COLO829 (cell line): ENCODE measurements at places on chromosomes 2 and 18.

- no peak for DNase-seq
These were observed 7.6 kb downstream of the ANKRD62 start for GRCh38 chr18:12101266-12101665.

- DNase-seq: no peak
These were observed 236.9 kb downstream of the BCL11A start for GRCh38 chr2:60316381-60317033.

DNA sequence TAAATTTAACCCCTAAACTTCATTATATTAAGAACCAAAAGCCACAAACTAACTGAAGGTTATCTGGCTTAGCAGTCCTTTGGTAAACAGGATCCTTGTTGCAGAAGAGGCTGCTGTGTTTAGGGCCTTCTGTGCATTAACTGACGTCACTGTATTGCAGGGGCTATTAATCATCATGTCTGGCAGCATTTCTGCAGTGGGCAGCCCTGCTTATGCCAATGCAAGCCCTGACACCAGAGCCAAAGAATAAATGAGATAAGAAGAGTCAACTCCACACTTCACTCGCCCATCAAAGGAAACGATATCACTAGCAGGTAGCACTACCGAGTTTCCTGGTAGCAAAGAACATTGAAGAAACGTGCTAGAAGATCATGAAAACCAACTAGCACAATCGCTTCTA lies 110.6 kb downstream of the PLEKHM3 start:
- no peak for DNase-seq

DNA sequence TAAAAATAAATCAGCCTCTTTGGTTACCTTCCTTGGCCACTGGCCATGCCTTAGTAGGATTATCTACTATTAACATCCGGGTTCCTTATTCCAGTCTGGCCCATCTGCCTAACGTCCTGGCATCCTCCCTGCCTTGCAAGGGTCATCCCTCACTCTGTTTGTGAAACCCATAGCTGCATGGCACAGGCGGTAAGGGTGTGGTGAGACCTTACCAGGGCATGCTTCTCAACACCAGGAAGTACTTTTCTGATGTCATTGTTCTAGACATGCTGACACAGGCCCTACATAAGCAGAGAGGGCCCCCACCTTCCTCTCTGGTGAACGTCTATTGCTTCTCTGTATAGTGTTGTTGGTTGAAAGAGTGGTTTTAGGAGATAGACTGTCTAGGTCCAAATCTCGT lies 296.8 kb upstream of the SPRED2 start:
- DNase-seq: no peak

GRCh38 chr2:170215021-170215420 lies 37.1 kb downstream of the MYO3B start:
- DNase-seq: no peak

DNA sequence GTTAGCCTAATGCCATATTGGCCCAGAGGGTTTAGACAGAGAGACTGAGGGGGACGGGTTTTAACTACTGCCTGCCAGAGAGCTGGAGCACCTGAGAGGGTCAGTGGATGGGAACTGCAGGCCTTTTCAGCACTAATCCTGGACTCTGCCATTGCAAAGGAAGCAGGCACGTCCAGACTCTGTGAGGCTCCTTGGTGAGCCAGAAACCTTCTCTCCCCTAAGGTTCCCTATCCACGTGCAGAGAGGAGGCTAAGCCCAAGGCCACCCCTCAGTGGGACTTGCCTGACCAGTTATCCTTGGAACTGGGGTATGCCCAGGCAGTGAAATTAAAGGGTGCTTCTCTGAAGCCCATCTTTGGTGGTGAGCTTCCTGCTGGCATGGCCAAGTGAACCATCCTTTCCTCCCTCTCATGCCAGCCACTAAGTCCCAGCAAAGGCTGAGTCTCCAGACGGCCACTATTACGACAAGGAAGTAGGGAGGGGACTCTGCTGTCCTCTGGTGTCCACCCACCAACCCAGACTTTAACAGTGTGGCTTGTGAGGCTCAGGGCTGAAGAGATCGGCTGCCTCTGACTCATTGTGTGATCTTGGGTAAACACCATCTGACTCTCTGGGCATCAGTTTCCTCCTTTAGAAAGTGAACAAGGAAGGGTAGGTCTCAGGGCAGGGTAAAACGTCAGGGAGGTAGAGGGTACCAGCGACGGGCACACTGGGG lies 3.9 kb upstream of the MLPH start:
- DNase-seq: no peak

GRCh38 chr2:85524336-85524908 lies 14.5 kb upstream of the MAT2A start:
- no peak for DNase-seq

- DNase-seq: no peak
These were observed 1306.7 kb upstream of the CELF4 start for GRCh38 chr18:38872342-38872741.

DNA sequence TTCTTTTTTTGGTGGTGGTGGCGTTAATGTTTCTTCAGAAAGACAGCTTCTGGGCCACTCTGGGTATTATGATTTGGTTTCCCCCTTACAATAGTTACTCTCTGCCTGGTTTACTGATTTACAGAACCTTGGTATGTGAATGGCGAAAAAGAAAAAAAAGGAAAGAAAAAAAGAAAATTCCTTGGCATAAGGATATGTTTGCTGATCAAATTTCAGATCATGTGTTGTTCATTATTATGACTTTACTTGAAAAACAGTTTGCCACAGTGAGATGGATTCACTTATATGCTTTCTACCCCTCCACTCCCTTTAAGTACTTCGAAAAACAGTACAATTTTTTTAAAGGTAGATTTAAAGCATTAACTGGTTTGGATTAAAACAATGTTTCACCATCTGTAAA lies 21.0 kb downstream of the BCL11A start:
- DNase-seq: no peak

DNA sequence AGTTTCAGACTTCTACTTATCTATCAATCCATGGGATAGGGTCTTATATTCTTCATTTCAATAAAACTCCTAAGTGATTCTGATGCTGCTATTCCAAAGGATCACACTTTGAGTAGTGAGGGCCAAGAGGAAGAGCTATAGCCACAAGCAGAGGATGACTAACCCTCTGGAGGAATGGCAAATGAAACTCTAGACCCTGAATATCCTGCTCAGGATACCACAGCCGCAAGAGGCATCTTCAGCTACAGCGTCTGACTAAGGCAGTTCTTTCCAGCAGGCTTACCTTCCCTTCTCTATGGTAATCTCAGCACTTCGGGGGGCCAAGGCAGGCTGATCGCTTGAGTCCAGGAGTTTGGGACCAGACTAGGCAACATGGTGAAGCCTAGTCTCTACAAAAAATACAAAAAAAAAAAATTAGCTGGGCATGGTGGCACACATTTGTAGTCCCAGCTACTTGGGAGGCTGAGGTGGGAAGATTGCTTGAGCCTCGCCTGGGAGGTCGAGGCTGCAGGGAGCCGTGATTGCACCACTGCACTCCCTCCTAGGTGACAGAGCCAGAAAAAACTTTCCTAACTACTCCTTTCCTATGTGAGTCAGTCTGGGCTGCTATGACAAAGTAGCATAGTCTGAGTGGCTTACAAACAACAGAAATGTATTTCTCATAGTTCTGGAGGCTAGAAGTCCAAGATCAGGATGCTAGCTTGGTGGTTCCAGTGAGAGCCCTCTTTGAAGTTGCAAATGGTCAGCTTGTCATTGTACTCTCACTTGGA lies 371.9 kb downstream of the IRS1 start:
- no peak for DNase-seq

GRCh38 chr2:174788291-174788929 lies 24.1 kb upstream of the CHRNA1 start:
- DNase-seq: peak; percentile 36

DNA sequence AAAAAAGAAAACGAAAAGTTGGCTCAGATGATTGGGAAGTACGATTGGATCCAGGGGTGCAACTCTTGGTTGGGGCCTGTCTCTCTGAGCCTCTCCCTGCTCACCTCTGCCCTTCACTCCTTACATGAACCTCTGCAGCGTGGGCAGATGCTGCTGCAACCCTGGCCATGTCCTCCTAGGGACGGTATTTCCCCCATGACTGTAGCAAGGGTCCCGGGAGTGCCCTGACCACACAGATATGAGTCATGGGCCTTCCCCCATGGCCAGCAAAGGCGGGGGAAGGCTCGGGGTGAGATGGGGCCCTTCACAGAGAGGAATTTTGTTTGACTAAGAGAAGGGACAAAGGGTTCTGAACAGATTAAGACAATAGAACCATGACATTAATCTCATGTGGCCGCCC lies 129.0 kb downstream of the NCK2 start:
- DNase-seq: peak; percentile 31

DNA sequence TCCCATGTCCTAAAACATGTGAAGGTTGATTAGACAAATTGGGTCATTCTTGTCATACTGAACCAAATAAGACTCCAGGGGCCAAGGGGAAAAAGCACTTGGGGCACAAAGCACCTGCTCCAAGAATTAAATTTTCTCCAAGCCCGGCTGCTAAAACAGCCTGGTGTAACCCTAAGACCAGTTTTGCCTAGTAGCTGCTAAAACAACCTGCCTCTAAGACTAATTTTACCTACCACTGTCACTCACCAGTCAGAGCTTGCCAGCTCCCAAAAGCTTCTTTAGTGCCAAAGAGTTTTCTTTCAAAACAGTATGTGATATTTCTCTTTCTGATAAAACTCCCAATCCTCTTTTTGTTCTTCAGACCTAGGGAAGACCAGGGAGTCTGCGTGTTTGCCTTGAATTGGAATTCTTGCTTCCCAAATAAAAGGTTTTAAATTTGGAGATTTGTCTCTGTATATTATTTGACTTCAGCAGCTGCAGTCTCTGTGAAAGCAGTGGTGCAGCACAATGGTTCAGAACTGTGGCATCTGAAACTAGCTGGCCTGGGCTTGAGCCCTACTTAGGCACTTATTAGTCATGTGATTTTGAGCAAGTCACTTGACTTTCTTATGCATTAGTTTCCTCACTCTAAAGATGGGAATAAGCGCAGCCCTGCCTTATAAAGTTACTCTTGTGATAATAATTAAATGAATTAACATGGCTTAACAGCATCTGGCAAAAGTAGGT lies 16.2 kb upstream of the APOB start:
- no peak for DNase-seq

DNA sequence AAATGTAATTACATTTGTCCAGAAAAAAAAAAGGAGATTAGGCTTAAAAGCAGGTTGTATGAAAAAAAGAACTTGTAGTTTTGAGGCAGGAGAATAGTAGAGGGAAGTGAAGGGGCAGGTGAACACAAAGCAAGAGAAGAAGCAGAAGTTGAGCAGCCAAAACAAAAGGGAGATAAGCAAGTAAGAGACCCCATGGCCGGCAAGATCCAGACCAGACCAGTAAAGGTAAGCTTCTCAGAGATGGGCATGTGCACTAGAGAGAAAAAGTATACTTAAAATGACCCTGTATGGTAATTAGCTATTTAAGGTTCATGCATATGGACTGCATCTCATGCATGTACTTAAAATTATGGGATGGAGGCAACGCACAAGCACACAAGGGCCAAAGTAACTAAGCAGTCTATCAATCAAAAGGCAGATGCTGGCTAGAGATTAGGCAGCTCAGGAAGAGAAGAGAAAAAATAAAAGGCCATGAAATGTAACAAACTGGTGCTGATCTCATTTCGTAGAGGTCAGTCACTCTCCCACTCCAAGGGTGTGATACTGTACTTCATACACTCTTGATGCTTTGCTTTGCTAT lies 9.7 kb downstream of the SIGLEC15 start:
- no peak for DNase-seq

GRCh38 chr18:48942554-48943261 lies 8.1 kb downstream of the SMAD7 start:
- peak; percentile 84 for DNase-seq

DNA sequence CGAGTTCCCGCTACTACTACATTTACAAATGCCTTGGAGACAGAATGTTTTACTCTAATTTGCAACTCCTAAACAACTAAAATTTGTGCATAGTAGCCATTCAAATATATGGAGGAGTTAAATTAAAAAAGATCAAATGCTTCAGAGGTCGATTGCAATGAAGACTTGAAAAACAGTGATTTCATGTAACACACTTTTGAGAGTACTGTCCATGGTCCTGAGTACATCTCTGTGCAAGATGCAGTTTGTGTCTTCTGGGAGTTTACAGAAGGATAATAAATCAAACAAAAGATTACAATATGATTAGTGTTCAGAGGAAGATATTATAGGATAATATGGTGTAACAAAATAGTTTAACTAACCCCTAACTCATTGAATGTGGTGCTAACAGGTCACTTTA lies 894.7 kb downstream of the TMEM182 start:
- DNase-seq: no peak

DNA sequence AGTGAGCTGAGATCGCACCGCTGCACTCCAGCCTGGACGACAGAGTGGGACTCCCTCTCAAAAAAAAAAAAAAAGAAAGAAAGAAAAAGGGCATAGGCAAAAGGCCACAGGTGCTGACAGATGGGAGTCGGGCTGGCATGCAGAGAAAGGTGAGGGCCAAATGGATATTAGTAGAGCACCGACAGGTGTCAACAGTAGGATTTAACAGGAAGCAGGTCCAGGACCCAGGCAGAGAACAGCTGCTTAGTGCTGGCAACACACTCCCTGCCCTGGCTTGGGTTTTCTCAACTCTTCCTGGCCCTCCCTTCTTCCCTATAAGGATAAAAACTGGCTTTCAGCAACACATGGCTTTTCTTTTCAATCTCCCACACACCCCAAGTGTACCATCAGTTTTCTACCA lies 84.9 kb downstream of the MRO start:
- no peak for DNase-seq

DNA sequence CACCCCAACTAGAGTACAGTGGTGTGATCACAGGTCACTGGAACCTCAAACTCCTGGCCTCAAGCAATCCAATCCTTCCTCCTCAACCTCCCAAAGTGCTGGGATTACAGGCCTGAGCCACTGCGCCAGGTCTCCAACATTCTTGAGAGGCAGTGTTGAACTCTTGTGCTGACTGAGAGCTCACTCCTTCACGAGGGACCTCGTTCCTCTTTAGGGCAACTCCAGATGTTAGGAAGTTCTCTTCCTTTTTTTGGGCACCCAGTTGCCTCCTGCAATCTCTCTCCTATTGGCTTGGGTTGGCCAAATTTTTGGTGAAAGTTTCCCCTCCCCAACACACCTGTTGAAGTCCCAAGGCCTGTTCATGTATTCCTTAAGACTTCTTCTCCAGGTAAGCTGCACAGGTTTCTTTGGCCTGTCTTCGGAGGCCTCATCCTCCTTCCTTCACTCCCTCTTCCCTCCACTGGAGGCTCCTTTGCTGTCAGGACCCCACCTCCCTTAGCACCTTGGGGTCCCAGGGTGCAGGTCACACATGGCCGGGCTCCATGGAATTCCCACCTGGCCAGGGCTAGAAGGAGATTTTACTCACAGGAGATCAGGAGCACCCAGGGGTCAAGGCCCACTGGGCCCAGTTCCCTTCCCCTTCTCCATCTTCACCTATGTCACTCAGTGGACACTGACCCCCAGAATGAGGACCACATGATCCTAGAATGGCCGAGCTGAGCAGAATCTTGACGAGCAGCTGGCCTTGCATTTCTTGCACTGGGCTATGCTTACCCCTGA lies 94.6 kb upstream of the SMAD2 start:
- no peak for DNase-seq

- DNase-seq: no peak
These were observed 192.7 kb upstream of the REV1 start for GRCh38 chr2:99682275-99683060.
